ENCODE measurements at places on chromosomes 13 and 19.

- no peak for DNase-seq
Observed at GRCh38 chr13:111916201-111916600, 150.7 kb upstream of the SOX1 start.

- no peak for DNase-seq
Observed at GRCh38 chr13:31518645-31519044, 220.7 kb upstream of the RXFP2 start.

- DNase-seq = no peak
Observed at GRCh38 chr19:42074513-42075363, 1.2 kb upstream of the ZNF574 start.

- DNase-seq = no peak
Observed at GRCh38 chr19:55386493-55386971, 800 bp downstream of the RPL28 start.

GRCh38 chr13:30142486-30143211 is 164.7 kb downstream of the KATNAL1 start:
- DNase-seq = peak; percentile 23

GRCh38 chr13:70960841-70961443 is 852.7 kb upstream of the KLHL1 start:
- peak; percentile 64 for DNase-seq
